ENCODE measurements at places on chromosomes 6 and 20.
A peak's percentile ranks its signal among the peaks of the same experiment; 100 is the strongest.

DNA sequence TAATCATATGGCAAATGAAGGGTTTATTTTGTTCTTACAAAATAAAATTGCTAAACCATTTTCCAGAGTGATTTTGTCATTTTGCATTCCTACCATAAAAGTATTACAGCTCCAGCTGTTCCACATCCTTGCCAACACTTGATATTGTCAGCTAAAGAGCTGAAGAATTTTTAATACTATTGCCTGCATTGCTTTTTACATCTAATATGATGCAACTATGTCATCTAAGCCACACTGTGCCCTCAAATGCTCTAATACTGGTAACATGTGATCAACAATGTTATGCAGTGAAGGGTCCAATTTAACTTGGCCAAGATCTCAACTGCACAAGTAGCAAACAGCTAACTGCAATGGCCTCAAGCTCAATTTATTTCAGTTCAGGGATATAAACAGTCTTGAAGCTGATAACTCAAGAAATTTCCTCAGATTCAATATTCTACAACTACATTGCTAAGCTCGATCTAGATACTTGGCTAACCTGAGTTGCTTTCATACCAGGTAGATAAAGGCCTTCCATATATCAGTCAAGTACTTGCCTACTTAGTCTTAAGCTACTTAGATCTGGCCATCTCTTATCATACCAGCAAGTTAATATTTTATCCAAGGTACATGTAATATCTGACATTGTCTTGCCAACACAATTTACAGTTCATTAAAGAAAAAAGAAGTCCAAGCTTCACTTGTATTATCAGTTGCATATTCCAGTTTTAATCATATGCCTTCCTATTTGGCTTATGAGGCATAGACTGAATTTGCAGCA lies 17.0 kb downstream of the AKIRIN2 start:
- peaks cover 9% of the 10 kb centered on the region for H3K4me1 ChIP-seq
- H3K27me3 ChIP-seq = no peaks in the 10 kb centered on the region
- H3K4me3 ChIP-seq = no peak overlapping the region
- peaks cover 3% of the 10 kb centered on the region for H3K36me3 ChIP-seq
- H3K27ac ChIP-seq = no peak overlapping the region

GRCh38 chr20:39069976-39070375 lies 107.8 kb downstream of the DHX35 start:
- peaks cover 12% of the 10 kb centered on the region for H3K27me3 ChIP-seq
- H3K4me1 ChIP-seq = peaks cover 2% of the 10 kb centered on the region

DNA sequence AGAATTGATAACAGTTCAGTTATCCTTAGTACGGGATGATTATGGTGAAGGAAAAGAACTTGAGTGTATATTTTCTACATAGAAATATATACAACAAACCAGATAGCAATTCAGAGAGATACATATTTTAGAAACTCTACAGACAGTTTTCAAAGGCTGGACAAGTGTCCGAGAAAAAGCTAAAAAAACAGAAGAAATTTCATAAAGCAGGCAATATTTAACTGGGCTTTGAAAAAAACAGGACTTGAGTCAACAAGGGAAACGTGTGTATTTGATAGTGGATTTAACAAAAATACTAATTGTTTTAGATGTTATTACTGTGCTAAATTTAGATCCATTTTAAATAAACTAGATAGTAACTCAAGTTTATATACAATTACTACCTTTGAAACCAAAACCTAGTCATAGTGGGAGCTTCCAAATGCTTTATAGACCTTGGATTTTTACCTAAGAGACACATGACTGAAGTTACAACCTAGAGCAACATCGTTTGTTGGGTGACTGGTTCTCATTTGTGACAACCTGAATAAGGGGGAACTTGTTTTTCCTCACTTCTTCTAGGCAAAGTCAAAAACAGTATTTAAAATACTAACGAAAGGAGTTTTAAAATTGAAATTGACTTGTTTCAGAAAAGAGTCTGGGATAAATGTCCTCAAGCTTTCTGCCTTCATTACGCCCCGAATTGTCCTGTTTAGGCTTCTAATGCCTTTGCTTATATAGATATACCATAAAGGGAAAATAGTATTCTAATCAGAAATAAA lies 116.7 kb upstream of the PRSS16 start:
- peak overlapping the region; percentile 18 for H3K27ac ChIP-seq
- no peaks in the 10 kb centered on the region for H3K27me3 ChIP-seq
- H3K36me3 ChIP-seq = no peaks in the 10 kb centered on the region
- no peak for DNase-seq
- peaks cover 8% of the 10 kb centered on the region for H3K4me1 ChIP-seq

- no peaks in the 10 kb centered on the region for H3K36me3 ChIP-seq
- no peak overlapping the region for H3K27ac ChIP-seq
- no peak for DNase-seq
- peaks cover 12% of the 10 kb centered on the region for H3K4me1 ChIP-seq
- peaks cover 22% of the 10 kb centered on the region for H3K27me3 ChIP-seq
Measured at GRCh38 chr6:30840084-30840934, 44.0 kb upstream of the DDR1 start.

GRCh38 chr20:868279-868678 lies 34.8 kb downstream of the FAM110A start:
- no peak for DNase-seq
- no peaks in the 10 kb centered on the region for H3K4me1 ChIP-seq
- no peak overlapping the region for H3K4me3 ChIP-seq
- H3K36me3 ChIP-seq = no peaks in the 10 kb centered on the region

- H3K27ac ChIP-seq = peak overlapping the region; percentile 83
- DNase-seq = no peak
- H3K4me3 ChIP-seq = peak overlapping the region; percentile 78
- H3K27me3 ChIP-seq = no peaks in the 10 kb centered on the region
- H3K4me1 ChIP-seq = peaks cover 40% of the 10 kb centered on the region
Measured at GRCh38 chr20:63741676-63742380, 2.3 kb downstream of the SLC2A4RG start.

DNA sequence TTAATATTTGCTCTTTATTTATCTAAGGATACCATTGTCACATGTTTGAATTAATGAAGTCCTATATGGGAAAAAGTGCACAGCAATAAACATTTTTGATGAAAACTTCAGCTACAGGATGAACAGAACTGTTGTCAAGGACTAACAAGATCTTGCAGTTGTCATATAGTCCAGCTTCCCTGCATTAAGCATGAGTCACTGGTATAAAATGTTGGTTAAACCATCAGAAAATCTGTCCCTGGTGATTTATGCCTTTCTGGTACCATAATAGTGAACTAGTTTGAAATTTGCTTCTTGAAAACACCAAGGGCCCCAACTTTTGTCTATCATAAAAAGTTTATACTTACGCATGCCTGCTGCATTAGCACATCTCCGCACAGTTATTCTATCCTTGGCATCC lies 60.4 kb upstream of the RSPO3 start:
- no peak overlapping the region for H3K4me3 ChIP-seq
- no peaks in the 10 kb centered on the region for H3K36me3 ChIP-seq
- peak overlapping the region; percentile 29 for H3K27ac ChIP-seq
- no peaks in the 10 kb centered on the region for H3K27me3 ChIP-seq
- H3K4me1 ChIP-seq = no peaks in the 10 kb centered on the region
- DNase-seq = peak; percentile 52

DNA sequence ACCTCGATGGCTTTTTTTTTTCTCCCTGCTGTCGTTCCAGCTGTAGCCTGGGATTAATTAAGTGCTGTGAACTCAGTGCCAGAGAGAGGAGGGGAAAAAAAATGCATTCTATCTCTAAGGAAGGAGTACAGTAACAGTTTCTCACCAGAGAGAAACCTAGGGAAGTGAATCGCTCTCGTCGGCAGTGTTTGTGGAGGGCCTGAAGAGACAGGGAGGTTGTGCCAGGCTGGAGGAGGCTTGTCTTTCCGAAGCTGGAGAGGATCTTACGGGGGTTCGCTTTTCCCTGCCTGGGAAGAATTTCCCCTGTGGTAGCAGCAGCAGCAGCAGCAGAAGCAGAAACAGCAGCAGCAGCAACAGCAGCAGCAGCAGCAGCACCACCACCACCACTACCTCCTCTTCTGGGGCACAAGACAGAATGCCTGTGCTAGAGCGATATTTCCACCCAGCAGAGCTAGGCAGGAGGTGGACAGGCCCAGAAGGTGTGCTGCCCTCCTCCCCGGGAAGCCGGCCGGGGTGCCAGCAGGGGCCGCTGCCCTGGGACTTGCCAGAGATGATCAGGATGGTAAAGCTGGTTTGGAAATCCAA lies 186.5 kb downstream of the PDE7B start:
- H3K36me3 ChIP-seq = no peaks in the 10 kb centered on the region
- peak overlapping the region; percentile 97 for H3K4me3 ChIP-seq
- no peak overlapping the region for H3K27ac ChIP-seq
- H3K4me1 ChIP-seq = peaks cover 7% of the 10 kb centered on the region

DNA sequence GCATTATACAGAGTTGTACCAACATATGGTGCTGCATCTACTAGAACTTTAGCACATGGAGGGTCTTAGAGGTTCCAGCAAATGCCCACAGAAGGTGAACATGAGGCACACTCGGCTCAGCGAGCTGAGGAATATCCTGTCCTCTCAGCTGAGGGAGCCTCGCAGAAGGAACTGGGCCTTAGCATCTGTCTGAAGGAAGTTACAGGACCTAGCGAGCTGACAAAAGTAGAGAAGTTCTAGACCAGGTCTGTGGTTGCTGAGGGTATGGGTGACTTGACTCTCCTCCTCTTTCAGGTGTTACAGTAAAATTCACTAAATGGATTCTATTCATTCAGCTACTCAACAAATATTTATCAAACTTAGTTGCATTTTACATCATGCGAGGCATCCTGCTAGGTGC lies 157.2 kb downstream of the ZDHHC14 start:
- DNase-seq = no peak
- peaks cover 37% of the 10 kb centered on the region for H3K27me3 ChIP-seq
- H3K36me3 ChIP-seq = peaks cover 4% of the 10 kb centered on the region
- no peak overlapping the region for H3K4me3 ChIP-seq
- H3K27ac ChIP-seq = no peak overlapping the region

GRCh38 chr20:38269040-38269439 lies 8.5 kb upstream of the KIAA1755 start:
- peaks cover 15% of the 10 kb centered on the region for H3K4me1 ChIP-seq
- DNase-seq = no peak
- H3K27ac ChIP-seq = no peak overlapping the region
- H3K36me3 ChIP-seq = no peaks in the 10 kb centered on the region
- no peak overlapping the region for H3K4me3 ChIP-seq

DNA sequence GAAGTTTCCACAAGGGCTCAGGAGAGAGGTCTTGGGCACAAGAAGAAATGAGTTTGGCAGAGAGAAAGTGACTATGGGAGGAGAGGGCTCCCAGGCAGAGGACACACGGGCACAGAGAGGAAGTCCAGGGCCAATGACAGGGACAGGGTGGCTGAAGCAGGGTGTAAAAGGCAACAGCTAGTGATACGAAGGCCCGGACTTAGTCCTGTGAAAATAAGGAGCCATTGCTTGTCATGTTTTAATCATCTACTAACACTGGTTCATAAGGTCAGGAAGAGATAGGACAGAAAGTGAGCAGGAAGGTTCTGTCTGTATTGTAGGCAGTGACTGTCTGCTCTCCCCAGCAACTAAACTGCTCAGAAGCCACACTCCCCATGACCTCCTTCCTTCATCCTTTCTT lies 204.7 kb upstream of the SHLD1 start:
- DNase-seq = no peak
- peaks cover 9% of the 10 kb centered on the region for H3K36me3 ChIP-seq
- H3K27ac ChIP-seq = no peak overlapping the region
- H3K27me3 ChIP-seq = no peaks in the 10 kb centered on the region

GRCh38 chr6:71420095-71420692 lies 131.6 kb downstream of the OGFRL1 start:
- peak overlapping the region; percentile 92 for H3K4me3 ChIP-seq
- H3K4me1 ChIP-seq = peaks cover 4% of the 10 kb centered on the region
- no peaks in the 10 kb centered on the region for H3K27me3 ChIP-seq
- H3K36me3 ChIP-seq = peaks cover 21% of the 10 kb centered on the region

DNA sequence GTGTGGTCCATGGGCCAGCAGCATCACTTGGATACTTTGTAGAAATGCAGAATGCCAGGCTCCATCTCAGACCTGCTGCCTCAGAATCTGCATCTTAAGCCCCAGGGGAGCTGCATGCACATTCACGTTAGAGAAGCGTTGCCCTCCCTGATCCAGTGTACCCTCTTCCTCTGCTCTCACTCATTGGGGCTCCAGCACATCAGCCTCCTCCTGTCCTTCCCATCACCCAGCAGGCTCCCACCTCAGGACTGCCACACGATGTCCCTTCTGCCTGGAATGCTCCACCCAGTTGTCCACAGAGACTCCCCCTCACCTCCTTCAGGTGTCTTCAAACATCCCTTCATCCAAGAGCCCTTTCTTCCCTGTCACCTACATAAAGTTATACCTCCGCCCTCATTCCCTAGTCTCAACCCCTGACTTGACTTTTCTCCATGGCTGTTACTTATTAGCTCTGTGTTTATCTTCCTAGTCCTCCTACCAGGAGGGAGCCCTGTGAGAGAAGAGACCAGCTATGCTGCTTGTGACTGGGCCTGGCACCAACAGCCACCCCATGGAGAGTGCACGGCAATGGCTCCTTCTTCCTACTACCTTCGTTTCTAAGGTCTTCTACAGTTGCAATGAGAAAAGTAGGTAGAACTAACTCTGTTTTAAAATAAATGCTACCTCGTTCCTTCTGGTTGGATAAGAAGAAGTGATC lies 3.3 kb upstream of the ACSS1 start:
- DNase-seq = no peak
- peaks cover 40% of the 10 kb centered on the region for H3K4me1 ChIP-seq
- H3K27ac ChIP-seq = no peak overlapping the region
- H3K27me3 ChIP-seq = peaks cover 80% of the 10 kb centered on the region

GRCh38 chr6:167787896-167788562 lies 38.7 kb upstream of the AFDN start:
- H3K27ac ChIP-seq = no peak overlapping the region
- no peak for DNase-seq
- H3K4me3 ChIP-seq = no peak overlapping the region
- no peaks in the 10 kb centered on the region for H3K36me3 ChIP-seq

DNA sequence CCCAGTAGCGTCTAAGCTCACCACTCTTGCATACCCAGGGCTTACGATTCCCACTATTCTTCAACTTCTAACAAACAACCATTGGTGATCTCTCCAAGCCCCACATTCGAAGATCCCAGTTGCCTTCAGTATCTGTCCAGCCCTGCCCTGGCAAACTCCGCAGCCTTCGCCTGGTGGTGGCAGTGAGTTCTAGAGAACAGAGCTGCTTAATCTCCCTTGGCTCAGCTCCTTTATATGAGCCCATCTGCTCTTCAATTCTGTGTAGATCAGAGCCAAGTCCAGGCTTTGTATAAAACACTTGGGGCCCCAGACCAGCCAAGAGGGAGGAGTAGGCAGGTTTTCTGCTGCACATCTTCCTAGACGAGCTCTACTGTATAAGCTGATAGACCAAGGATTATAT lies 193.3 kb downstream of the PHACTR1 start:
- no peak overlapping the region for H3K4me3 ChIP-seq
- peaks cover 17% of the 10 kb centered on the region for H3K27me3 ChIP-seq
- no peak overlapping the region for H3K27ac ChIP-seq
- H3K36me3 ChIP-seq = no peaks in the 10 kb centered on the region

GRCh38 chr6:90678049-90678779 lies 91.3 kb upstream of the MAP3K7 start:
- H3K27ac ChIP-seq = no peak overlapping the region
- peaks cover 4% of the 10 kb centered on the region for H3K27me3 ChIP-seq
- H3K4me3 ChIP-seq = no peak overlapping the region
- H3K36me3 ChIP-seq = no peaks in the 10 kb centered on the region

GRCh38 chr6:781350-781961 lies 88.5 kb upstream of the EXOC2 start:
- no peak for DNase-seq
- peaks cover 21% of the 10 kb centered on the region for H3K27me3 ChIP-seq
- no peak overlapping the region for H3K4me3 ChIP-seq
- no peaks in the 10 kb centered on the region for H3K36me3 ChIP-seq
- H3K27ac ChIP-seq = no peak overlapping the region
